NCI-H2171 (cell line): ENCODE measurements at places on chromosomes 16 and 17.

GRCh38 chr17:29571883-29572681 is 3.6 kb downstream of the TP53I13 start:
- no peak for DNase-seq

DNA sequence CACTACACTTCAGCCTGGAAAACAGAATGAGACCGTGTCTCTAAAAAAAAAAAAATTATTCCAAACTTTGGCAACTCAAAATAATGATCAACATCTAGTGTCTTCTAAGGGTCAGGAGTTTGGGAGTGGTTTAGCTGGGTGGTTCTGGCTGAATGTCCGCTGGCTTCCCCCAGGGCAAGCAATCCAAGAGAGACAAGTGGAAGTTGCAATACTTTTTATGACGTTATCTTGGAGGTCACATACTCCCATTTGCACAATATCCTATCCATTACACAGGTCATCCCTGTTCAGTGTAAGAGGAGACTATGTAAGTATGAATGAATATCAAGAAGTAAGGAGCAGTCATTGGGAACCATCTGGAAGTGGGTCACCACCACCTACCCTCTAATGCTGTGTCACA is 15.2 kb upstream of the CLEC3A start:
- no peak for DNase-seq

- peak; percentile 41 for DNase-seq
Measured at GRCh38 chr16:67170168-67170948, at the start of gene NOL3. TSS of gene NOL3 (plus strand) at chr16:67170538.

DNA sequence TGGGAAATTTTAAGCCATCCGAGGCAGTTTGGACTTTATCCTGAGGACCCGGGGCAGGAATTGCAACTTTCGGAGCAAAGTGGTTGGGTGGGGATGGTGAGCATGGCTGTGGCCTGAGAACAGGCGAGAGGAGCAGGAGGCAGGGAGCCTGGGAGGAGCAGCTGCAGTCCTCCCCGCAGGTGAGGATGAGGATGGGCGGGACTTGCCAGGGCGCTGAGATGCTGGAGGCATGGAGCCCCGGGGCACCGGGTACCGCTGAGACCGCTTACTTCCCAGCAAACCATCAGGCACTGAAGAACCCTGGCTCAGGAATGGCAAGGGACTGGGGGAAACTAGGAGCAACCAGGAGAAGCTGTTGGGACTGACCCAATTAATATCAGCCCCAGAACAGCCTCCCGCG is 210.8 kb downstream of the GSG1L start:
- no peak for DNase-seq

DNA sequence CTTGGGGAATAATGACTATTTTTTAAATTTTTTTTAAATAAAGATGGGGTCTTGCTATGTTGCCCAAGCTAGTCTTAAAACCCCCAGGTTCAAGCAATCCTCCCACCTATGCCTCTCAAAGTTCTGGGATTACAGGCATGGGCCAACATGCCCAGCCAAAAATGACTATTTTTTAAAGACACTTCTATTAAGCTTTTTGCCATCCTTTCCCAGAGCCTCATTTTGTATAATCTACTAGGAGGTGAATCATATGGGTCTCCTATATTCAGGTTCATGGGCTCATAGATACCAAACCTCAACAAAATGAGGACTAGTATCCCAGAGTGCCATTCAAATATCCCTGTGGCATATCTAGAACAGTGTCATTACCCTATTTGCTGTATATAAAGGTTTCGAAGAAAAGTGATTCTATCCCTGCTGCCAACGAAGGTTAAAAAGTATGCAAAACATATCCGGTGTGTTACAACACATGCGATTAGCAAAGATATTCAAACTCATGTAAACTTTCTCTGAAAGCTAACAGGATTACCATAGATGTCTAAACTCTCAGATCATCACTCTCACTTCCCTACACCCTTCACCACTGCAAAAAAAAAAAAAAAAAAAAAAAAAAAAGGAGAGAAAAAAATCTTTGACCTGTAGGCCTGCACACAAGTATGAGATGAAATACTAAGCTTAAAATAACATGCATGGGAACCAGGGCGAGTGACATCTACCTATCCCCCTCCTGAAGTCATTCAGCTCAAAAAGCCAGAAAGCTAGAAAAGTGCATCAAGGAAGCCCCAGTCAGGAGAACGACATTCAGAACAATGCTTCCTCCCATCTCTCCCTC is 23.5 kb downstream of the XPO6 start:
- DNase-seq, result no peak

DNA sequence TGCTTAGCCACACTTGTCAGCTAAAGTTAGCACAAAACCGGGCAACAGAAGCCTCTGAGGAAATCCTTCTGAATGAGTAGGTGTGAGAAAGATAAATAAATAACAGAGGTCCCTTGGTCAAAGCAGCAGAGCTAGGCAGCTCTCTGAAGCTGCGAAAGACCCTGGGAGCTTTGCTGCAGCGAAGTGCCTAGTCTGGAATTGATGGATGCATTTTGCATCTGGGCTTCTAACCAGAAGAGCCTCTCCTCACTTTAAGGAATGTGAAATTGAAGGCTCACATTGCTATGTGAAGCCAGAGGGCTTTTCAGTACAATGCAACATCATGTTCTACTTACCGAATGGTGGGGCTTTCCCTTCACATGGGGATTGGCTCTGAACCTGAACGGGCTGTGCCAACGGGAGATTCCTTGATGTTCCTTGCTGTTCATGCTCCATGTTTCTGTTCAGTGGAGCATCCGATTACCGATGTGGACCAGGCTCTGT is 274.6 kb downstream of the HS3ST3B1 start:
- DNase-seq, result no peak

GRCh38 chr17:47959825-47960655 is 2.4 kb upstream of the PRR15L start:
- DNase-seq, result peak; percentile 6

DNA sequence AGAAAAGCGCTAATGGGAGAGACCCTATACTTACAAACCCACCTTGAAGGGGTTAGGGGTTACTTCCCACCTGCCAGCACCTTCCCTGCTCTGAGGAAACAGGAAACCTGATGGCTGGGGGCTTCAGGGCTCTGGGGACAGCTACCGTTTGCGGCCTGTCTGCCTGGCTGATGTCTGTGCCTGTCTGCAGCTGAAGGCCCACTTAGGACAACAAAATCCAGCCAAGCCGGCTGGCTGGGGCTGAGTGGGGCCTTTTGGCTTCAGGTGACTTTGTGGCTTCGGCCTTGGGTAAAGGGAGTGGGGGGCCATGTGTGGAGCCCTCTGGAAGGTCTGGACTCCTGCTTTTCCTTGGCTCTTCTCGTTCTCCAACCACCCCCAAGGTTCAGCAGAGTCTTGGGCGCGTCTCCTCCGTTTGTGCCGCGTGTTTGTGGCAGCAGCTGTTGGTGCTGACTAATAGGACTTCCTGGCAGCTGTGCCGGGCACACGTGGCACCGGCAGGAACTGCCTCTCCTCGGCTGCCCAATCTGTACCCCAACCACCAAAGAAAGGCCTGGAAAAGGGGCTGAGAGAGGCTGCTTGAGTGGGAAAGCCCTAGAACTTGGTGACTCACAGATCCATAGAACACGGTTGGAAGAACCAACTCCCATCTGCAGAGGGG is 186.7 kb downstream of the MSI2 start:
- DNase-seq, result peak; percentile 61

DNA sequence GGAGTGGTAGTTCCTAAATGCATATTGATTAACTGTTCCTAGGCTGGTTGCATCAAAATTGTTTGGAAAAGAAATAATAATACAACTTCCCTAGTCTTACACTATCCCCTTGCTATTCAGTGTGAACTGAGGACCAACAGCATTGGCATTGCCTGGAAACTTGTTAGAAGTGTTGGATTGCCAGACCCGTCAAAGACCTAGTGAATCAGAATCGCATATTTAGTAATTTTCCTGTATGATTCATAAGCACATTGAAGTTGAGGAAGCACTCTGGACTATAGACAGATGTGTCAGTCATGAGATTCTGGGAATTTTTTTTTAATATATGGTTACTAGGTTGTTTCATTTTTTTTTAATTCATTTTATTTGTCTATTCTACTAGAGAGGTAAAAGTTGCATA is 34.7 kb upstream of the KCNJ16 start:
- DNase-seq, result no peak

GRCh38 chr17:1197781-1198490 is 18.2 kb upstream of the ABR start:
- DNase-seq, result no peak

DNA sequence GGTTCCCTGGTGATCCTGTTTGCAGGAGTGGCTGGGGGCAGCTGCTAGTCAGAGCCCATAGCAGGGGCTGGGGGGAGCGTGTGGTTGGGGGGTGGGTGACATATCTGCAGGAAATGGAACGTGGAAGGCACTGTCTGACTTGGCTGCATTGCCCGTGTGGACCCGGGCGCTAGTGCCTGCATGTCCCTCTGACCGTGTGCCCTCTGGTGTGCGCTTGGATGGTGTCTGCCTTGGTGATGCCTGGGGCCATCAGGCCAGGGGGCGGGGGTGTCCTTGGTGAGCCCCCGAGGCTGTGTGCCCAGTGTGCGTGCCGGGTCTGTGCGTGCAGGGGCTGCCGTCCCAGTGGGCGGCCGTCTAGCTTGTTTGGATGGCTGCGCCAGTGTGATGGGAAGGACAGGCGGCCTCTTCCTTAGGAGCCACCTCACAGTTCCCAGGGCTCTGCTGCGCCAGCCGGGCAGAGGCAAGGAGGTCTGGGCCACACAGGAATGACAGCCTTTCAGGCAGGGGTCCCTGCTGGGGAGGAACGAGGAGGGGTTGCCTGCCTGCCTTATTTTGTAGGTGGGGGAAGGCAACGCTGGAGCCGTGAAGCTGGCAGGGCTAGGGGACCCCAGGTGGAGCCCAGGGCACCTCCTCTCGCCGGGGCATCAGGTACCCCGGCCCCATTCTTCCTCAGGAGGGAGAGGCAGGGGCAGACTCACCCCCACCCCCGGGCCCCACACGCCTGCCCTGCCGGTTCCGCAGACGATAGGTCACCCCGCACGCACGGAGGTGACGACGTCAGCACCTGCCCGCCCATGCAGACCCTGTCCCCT is 693 bp downstream of the NDRG4 start:
- no peak for DNase-seq

DNA sequence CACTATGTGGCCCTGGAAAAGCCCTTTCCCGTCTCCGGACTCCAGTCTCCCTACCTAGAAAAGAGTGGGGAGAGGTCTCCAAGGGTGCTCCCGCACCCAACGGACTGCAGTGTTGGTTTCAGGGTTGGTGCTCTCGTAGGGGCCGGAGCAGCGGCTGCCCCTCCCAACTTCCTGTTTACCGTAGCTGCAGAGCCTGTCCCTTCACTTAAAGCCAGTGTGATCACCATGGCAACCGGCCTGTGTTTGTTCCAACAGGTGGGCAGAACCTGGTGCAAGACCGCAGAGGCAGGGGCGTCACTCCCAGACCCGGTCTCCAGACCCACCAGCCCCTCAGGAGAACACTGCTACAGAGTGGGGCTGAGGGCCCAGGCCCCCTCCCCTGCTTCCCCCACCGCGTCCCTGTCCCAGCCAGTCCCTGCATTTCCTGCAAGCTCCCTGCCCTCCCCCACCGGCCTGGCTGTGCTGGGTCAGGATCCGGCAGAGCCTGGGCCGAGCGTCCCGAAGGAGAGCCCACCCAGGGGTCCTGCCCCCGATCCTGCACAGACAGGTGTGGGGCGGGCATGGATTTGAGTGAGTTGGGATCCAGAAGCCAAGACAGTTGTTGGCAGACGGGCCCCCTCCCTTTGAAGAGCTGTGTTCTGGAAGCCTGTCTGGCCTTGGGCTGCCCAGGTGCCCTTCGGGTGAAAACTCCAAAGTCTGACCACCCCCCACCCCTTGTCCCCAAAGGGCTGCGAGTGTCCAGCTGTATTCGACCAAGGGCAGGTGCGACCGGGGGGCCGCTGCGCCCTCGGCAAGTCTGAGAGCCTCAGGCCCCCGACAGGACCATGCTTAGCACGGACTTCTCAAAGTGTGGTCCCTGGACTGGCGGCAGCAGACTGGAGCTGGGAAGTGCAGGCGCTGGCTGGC is 1.5 kb upstream of the BAIAP3 start:
- no peak for DNase-seq

DNA sequence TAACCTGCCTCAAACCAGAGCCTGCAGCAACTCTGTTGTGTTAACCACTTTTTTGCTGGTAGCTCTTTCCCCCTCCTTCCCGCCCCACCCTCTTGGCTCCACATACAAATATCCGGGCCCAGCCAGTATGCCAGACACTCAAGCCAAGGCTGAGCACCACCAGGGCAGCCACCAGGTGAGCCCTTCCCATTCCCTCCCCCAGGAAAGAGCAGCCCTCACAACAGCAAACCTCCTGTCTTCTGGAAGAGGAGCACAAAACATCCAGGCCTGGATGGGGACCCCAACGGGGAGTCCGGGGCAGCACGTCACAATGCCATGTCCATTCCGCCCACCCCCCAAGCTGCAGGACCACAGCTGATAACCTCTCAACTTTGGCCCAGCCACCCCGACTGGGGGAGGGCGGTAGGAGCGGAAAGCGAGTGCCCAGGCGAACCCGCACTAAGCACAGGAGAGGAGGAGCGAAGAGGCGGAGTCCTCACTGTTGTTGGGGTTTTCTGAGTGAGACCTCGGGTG is 757 bp downstream of the ORMDL3 start:
- DNase-seq, result no peak

DNA sequence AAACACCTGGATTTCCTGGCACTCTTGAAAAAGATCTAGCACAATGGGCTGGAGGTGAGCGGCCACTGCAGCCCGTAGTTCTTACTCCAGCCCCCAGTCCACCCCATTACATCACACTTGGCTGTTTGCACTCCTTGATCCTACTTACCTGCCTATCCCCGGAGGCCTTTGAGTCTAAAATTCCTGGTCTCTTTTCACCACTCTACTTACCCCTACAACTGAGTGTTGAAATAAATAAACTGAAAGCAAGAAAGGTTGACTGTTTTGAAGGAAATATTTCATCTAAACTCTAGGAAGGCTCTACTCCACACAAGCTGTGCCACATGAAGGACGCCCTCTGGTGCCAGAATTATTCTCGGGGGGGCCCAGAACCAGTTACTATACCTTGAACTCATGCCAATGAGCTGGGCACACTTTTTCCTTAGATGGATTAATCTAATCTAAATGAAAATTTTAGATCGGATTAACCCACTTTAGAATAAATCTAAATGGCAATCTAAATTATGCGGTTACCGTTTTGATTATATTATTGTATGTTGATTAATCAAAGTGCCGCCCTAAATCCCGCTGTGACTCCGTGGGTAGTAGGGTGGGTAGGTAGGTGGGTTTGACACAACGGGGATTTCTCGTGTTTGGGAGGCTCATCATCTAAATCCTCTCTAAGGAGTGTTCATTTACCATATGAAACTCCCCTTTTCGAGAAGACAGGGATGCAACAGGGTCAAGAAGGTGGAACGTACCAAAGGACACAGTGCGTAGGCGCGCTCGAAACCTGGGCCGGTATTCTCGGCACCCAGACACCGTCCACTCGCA is 651 bp upstream of the EIF1 start:
- peak; percentile 46 for DNase-seq

DNA sequence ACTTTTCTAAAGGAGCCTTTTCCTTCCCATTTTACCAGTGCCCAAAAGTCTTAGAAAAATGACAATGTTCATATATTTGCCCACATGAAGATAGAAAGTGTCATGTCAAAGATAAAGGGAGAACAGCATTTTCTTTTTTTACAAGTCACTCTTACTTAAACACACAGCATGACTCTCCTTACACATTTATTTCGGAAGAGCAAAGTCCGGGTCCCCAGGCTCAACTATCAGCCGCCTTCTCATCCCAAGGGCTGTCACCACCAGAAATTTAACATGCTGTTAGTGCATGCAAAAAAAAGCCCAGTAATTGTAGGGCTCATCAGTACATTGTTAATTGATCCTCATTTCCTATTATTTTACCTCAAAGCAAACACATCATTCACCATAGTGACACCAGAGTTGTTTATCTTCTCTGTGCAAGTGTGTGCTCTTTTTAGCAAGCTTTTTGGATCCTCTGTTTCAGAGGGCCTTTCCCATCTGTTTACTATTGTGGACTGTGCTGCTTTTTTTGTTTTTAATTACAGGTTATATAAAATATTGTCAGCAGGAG is 560.3 kb downstream of the WWOX start:
- DNase-seq, result no peak
